HFFc6 (cell line): ENCODE measurements at places on chromosomes 16 and 17. TPM values are rescaled to one million over a fixed set of nuclear protein-coding genes. Genes with fewer than 3 reads are reported as not detected.

The SHCBP1 gene
- total RNA-seq, result 20.8 to 48.0 TPM (median 41.2 TPM) in 3 replicates

The EIF5A gene
- total RNA-seq, result 1,013 to 1,082 TPM (median 1,072 TPM) in 3 replicates

The CETP gene
- total RNA-seq, result not detected in 3 replicates

The MFAP4 gene
- 18.9 to 46.5 TPM (median 36.3 TPM) in 3 replicates for total RNA-seq

The FBXO39 gene
- not detected in 3 replicates for total RNA-seq

The TP53TG3C gene
- total RNA-seq, result not detected in 3 replicates

The MRM1 gene
- 7.6 to 12.0 TPM (median 8.4 TPM) in 3 replicates for total RNA-seq

The PMP22 gene
- total RNA-seq, result 31.3 to 43.7 TPM (median 42.1 TPM) in 3 replicates

The KRTAP4-6 gene
- total RNA-seq, result not detected in 3 replicates

The TNRC6C gene
- 6.3 to 9.0 TPM (median 7.5 TPM) in 3 replicates for total RNA-seq

The MYCBPAP gene
- total RNA-seq, result 0.15 to 0.46 TPM (median 0.39 TPM) in 3 replicates

The CDK3 gene
- 2.1 TPM in 2 replicates for total RNA-seq

The TBC1D3I gene
- total RNA-seq, result 0.23 to 0.42 TPM (median 0.28 TPM) in 3 replicates

The NPTX1 gene
- total RNA-seq, result 0.05 to 2.8 TPM (median 0.09 TPM) in 3 replicates

The KRTAP4-4 gene
- total RNA-seq, result not detected in 3 replicates

The NATD1 gene
- total RNA-seq, result 3.9 to 6.8 TPM (median 5.1 TPM) in 3 replicates

The ITGAX gene
- not detected in 3 replicates for total RNA-seq

The TBC1D3 gene
- 0.10 to 0.51 TPM in 2 of 3 replicates, not detected in the other for total RNA-seq

The SPATA22 gene
- not detected in 2 replicates for total RNA-seq

The DYNC1LI2 gene
- 85.5 to 105 TPM (median 98.2 TPM) in 3 replicates for total RNA-seq

The TBC1D28 gene
- not detected in 3 replicates for total RNA-seq

The NMRAL1 gene
- total RNA-seq, result 22.5 to 38.2 TPM (median 26.5 TPM) in 3 replicates

The NHERF2 gene
- total RNA-seq, result 140 to 167 TPM (median 151 TPM) in 3 replicates
